Activated CD8-positive, alpha-beta memory T cell treated with anti-CD3 and anti-CD28 coated beads, Interleukin-2, amount 50 U/mL, for 4 hours (primary cell): ENCODE measurements at places on chromosomes 1 and 21.

GRCh38 chr1:169491845-169492281, 6.1 kb upstream of the SLC19A2 start:
- DNase-seq, result no peak

DNA sequence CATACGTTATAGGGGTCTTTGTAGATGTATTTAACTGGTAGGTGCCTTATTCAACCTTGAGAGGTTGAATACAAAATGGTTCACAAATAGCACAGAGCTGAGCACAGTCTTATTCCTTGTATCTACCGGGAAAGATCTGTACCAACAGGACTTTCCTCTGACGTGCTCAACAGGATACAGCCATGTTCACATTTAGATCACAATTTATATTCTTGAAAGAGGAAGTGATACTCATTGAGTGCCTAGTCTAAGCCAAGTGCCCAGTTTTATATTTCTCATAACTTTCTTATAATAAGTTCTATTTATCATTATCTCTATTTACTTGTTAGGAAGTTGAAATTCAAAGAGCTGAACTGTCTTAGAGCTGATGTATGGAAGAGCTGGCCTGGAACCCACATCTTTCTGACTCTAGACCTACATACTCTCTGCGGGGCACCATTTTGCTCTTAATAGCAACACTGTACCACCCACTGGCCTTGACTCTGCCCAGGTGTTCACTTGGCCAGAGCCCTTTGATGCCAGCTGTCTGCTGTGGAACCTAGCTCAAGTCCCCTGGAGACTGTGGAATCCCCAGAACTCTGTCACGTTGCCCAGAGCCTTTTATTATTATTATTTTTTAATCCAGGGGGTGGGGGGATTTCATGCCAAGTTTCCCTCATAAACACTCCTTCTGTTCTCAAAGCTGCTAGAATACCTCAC, 156.2 kb downstream of the TPR start:
- no peak for DNase-seq

DNA sequence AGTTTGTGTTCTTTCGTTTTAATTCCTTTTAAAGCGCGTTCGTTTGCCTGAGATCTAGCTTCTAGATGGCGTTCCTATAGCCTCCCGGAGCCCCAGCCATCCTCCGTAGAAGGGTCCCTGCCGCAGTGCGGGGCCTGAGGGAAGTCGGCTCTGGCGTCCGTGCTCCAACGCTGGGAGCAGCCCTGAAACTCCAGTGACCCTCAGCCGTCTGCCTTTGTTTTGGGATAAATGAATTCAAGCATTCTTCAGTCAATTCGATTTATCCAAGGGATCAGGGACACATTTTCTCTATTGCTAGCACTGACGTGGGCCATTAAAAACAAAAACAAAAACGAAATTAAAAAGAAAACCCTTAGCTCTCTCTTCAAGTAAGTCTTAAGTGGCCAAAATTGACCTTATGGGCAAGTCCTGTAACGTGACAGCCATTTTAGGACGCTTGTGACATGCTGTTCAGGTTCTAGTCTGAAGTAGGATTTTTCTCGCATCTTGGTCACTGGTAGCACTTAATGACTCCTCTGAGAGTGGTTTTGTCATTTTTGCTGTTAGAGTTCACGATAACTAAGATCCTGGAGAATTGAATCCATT, 742 bp upstream of the HSPA13 start:
- no peak for DNase-seq

- DNase-seq, result no peak
Observed at GRCh38 chr1:35326246-35326866, 57.8 kb downstream of the ZMYM4 start.
